ENCODE measurements at places on chromosomes 7 and 10.

GRCh38 chr7:97009753-97010732 lies 4.7 kb downstream of the DLX6 start:
- no peak for DNase-seq

DNA sequence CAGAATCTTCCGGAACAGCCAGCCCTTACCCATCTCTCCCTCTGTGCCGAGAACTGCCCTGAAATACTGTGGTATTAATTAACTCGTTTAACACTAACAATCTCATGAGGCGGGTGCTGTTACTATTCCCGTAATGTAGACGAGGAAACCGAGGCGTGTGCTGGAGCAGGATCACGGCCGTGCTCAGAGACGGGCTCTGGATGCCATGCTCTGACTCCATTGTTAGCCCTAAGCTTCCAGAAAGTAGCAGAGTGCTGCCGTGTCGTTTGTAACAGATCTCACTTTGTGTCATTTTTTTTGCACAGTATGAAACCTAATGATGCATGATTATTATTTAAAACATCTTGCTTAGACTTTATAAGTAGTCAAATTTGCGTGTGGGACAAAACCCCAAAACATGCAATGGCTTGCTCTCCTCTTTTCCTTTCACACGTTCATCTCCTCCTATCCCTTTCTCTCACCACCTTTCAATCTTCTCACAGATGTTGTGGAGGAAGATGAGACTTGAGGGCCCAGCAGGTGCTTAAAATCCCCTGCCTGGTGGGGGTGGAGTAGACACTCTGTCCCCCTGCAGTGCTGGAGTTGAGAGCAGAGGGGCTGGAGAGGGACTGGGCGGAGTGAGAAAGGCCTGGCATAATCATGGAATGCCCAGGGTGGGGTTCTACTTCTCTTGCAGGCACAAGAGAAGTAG lies 482 bp upstream of the ACTR3C start:
- no peak for DNase-seq

DNA sequence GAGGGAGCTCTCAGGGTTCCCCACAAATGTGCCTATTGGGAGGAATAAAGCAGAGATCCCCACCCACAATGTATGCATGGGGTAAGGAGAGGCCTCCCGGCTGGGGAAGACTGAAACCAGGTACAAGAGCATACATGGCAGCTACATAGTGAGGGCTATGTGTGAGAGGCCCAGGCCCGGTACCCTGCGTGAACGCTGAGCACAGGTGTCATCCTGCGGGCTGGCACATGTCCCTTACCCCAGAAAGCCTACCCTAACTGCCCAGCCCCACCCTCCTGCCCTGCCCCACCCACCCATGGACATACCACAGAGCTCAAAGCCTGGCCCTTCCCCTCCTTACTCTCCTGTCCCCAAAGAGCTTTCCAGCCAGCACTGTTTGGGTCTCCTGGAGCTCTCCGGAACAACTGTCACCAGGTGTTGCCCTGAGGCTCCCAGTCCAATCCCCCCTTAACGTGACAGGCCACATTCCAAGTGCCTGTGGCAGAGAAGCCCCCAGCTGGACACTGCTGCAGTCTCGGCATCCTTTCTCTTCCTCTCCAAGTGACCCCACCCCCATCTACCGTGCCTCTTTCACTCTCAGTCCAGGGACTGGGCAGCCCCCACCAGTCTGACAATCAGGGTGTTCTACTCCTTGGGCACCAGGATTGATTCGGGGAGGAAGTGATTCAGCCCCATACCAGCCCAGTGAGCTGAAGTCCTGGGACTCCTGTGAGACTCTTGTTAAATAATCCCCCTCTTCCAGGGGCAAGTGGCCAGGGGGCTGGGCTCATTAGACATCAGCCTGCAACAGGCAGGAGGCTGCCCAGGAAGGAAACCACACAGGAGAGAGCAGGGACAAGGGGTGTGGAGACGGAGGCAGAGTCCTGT lies 19.6 kb downstream of the GRID1 start:
- DNase-seq, result no peak

DNA sequence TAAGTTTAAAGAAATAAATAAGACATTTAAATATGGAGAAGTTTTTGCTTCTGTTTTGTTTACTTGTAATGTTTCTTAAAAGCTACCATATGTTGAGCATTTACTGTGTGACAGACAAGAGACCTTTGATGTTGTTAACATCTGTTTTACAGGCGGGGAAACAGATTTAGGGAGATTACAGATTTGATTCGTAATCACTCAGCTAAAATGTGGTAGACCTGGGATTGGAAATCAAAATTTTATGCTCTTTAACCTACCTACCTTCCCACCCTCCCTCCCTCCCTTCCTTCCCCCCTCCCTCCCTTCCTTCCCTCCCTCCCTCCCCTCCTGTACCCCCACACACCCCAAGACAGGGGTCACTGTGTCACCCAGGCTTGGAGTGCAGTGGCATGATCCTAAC lies 11.7 kb downstream of the LCOR start:
- DNase-seq, result no peak

- no peak for DNase-seq
Measured at GRCh38 chr10:102668326-102669107, 24.2 kb downstream of the TRIM8 start.

DNA sequence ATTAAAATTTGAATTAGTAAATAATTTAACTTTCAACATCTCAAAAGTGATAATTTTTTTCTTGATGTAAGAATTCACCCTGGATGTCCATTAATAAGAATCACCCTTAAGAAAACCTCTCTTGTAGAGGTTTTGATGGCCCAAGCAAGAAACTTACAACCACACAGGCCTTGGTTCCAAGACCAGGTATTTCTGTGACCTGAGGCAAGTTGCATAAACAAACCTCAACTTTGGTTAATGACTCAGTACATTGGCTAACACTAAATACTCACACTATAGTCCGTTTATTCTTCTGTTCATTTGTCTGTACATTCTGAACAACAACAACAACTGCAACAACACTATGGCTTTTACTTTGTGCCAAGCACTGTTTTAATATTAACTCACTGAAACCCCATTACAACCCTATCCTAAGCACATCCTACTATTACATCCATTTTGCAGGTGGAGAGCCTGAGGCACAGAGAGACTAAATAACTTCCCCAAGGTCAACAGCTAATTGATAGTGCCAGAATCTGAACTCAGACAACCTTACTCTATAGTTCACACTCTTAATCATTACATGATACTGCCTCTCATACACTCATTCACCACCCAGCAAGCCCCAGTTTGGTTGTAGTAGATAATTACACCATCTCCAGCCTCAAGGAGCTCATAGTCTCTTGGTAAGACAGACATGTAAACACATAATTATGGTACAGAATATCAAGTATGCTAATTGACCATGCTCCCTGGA lies 6.6 kb downstream of the ANK3 start:
- no peak for DNase-seq

GRCh38 chr10:102804382-102805055 lies 32.7 kb downstream of the CYP17A1 start:
- DNase-seq, result no peak

DNA sequence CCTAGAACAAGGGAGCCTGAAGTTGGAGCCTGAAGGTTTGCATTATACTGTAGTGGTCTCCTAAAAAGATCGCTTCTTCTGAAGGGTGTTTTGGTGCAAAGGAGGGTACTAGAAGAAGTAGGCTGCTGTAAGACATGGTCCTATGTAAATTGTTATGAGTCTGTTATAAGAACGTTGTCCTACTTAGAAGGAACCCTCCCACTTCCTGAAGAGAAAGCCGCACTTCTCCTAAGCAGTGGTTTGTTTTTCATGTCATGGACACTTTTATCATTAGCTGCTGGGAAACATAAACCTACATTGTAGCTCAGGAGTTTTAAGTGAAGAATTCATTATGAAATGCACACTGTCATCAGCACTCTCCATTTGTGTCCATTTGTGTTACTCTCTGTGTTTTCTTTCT lies 129.1 kb upstream of the ITGB1 start:
- no peak for DNase-seq

- no peak for DNase-seq
Measured at GRCh38 chr7:111255576-111255975, 164.6 kb downstream of the LRRN3 start.

- no peak for DNase-seq
Measured at GRCh38 chr10:127578259-127578960, 29.3 kb downstream of the NPS start.

- DNase-seq, result no peak
Measured at GRCh38 chr7:134795231-134795630, 15.8 kb downstream of the CALD1 start.

DNA sequence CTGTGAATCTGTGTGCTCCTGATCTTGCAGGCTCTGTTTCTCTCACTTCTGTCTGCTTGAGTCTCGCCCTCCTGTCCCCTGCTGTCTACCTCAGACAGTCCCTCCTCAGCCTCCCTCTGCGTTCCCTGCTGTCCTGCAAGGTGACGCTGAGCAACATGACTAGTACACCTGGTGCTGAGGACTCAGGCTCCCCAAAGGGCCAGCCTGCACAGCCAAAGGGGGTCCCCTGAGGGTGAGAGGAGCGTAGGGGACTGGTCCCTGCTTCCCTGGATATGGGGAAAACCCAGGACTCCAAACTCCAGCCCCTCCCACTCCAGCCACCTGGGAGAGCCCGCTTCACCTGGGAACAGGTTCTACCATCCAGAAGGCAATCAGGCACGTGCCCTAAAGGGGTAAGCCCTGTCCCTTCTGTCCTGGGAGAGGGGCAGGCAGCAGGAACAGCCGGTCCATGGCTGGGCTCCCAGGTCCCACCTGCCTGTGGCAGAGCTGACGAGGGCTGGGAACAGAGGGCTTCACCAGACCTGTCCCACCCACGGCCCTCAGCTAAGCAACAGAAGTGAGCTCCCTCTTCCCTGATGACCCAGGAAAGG lies 156.5 kb downstream of the UBE2H start:
- no peak for DNase-seq

DNA sequence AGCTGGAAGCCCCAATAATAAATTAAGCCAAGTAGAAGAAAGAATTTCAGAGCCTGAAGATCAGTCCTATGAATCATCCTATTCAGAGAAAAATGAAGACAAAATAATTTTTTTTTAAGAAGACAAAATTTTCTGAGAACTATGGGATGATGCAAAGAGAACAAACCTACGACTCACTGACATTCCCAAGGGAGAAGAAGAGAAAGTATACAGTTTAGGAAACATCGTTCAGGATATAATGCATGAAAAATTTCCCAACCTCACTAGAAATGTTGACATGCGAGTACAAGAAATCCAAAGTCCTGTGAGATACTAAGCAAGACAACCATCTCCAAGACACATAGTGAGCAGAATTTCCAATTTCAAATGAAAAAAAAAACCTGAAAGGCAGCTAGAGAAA lies 150.5 kb downstream of the THSD7A start:
- no peak for DNase-seq

DNA sequence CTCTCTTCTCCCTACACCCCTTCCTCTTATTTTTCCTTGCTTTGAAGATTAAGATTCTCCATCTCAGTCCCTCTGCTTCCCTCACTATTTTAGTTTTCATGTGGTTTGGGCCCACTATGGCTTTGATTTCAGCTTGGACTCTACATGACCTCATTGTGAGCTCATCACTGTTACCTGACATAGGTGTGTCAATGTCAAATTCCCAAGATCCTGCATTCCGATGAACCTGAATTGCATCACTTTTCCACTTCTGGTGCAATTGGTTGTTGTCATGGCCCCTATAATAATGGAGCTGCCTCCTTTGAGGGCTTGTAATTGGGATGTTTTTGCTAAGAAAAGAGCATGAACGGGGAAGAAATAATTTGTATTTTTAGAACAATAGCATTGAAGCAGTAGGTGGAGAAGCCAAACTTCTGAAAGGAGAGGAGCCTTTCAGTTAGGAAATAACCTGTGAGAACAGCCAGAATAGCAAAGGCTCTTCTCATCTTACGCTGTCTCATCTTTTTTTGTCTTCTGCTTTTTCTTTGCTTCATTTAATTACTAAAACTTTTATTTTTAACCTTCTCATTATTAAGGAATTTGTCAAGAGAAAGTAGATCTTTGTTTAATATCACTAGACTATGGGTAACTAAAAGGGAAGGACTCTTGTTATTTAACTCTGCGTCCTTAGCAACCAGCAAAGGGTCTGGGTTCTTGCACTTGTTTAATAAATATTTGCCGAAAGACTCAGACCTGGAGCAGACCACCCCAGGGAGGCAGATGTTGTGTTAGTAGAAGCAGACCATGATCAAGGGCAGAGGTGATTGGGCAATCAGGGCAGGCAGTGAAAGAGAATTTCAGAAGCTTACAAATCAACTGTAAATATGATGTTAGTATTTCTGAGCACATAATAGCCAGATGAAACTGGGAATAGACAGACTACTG lies 95.4 kb downstream of the TES start:
- DNase-seq, result no peak

- no peak for DNase-seq
Measured at GRCh38 chr10:25743832-25744231, 190.2 kb upstream of the MYO3A start.

DNA sequence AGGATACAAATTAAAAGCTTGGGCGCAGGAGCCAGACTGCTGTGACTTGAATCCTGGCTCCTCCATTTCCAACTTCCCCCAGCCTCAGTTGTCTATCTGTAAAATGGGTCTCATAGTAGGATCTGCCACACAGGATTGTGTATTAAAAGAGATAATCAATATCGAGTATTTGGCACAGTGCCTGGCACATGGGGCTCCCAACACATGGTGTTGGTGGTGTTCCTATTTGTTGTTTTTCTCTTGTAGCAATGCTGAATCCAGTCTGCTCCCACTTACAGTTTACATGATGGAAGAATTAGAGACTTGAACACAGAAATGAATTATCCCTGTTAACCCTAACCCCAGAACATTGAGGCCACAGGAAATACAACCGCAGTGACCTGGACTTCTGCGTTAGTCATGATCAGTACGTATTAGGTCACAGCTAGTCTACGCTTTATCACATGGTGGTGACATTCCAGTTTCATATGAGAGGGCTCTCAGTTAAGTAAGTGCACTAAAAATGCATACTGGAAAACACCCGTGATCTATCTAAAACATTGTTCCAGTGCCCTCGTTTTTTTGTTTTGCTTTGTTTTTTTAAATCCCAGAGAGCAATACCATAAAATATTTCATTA lies 169.5 kb upstream of the KLF14 start:
- DNase-seq, result no peak

GRCh38 chr7:104943502-104944343 lies 70.3 kb upstream of the KMT2E start:
- DNase-seq, result no peak

DNA sequence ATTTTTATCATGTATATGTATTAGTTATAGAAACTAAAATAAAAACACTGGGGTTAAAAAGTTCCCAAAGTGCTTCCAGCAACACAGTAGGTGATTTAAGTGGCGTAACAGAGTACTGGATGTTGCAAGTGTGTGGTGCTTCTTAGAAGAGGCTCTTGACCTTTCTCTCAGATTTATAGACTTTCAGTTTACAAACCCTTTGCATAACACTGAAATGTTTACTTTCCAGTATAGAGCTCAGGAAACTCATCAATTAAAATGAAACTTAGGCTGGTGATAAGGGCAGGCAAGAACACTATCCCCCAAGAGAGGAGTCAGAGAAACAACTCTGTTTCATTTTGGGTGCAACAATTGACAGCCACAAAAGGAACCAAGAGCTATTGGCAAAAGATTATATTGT lies 27.5 kb upstream of the SMC3 start:
- no peak for DNase-seq

- DNase-seq, result no peak
Measured at GRCh38 chr10:119541046-119541445, 1.5 kb downstream of the RGS10 start.

Data from H1 (cell line).